ENCODE measurements at places on chromosomes 5 and 9.

DNA sequence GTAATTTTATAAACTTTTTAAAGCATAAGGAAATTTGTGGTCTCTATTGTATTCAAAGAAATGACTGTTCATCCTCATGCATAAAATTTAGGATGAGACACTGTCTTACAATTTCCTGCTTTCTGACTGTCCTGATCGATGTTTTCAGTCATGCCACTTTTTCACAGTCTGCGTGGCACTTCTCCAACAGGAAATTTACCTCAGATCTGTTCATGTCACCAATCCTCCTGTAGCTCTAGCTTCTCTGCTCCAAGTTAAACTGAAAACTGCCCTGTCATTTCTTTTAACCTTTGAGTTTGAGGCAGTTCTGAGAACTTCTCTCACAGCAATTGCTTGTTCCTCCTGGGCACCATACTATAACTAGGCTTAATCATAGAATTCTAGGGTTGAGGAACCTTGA, 455.1 kb downstream of the EFNA5 start:
- no peak for DNase-seq

DNA sequence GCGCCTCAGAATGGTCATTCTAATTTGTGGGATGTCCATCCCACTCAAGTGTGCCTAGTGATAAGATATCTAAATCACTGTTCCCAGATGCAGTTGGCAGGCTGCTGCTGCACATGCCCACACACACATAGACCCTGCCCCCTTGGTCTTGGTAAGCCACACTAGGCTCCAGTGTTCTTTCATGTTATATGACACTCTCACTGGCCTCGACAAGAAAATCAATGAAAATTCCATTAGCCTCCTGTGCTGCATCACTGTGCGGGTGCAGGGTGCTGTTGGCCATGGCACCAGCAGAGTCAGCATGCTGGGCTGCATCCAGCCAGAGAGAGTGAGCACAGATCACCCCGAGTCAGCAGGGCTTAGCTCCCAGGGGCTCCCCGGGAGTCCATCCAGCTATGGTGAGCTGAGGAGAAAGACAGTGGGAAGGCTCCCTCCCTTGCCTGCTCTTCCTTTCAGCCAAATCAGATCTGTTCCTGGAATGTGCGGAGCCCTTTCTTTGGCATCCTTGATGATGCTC, 59.9 kb downstream of the ABLIM3 start:
- DNase-seq: no peak

DNA sequence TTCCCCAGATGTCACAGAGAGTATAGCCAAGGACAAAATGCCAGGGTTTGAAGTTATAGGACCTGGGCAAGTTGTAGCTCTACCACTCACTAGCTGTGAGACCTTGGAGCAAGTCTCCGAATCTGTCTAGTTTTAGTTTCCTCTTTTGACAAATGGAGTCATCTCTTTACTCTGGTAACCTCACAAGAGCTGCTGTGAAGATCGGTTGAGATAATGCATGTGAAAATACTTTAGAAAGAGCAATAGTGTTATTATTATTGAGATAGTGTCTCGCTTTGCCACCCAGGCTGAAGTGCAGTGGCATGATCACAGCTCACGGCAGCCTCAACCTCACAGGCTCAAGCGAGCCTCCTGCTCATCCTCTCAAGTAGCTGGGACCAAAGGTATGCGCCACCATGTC, 117.9 kb upstream of the NR5A1 start:
- no peak for DNase-seq

GRCh38 chr5:150780816-150781221, 2.3 kb downstream of the SMIM3 start:
- DNase-seq: no peak

- no peak for DNase-seq
Measured at GRCh38 chr5:80917631-80918030, 42.5 kb upstream of the RASGRF2 start.

- no peak for DNase-seq
Measured at GRCh38 chr5:58188262-58188651, 271.6 kb downstream of the PLK2 start.

DNA sequence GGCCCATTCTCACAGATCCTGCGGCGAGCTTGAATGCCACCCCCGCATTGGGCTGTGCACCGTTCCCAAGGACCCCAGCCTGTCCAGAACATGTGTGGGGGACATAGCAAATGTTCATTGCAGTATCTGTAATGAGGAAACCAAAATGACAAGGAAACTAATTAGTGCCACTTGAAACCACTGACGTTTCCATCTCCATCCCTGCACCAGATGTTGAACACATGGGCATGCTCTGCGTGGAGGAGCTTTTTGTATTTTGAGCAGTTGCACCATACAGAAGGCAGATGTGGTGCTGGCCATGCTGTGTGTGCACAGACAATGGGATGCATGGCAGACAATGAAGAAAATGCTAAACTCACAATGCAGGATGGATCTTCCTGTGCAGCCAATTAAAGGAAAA, 437.7 kb downstream of the SEMA5A start:
- no peak for DNase-seq

GRCh38 chr5:98504505-98504904, 269.0 kb upstream of the RGMB start:
- DNase-seq: no peak

- DNase-seq: no peak
Measured at GRCh38 chr5:80713631-80714030, 58.8 kb upstream of the DHFR start.

DNA sequence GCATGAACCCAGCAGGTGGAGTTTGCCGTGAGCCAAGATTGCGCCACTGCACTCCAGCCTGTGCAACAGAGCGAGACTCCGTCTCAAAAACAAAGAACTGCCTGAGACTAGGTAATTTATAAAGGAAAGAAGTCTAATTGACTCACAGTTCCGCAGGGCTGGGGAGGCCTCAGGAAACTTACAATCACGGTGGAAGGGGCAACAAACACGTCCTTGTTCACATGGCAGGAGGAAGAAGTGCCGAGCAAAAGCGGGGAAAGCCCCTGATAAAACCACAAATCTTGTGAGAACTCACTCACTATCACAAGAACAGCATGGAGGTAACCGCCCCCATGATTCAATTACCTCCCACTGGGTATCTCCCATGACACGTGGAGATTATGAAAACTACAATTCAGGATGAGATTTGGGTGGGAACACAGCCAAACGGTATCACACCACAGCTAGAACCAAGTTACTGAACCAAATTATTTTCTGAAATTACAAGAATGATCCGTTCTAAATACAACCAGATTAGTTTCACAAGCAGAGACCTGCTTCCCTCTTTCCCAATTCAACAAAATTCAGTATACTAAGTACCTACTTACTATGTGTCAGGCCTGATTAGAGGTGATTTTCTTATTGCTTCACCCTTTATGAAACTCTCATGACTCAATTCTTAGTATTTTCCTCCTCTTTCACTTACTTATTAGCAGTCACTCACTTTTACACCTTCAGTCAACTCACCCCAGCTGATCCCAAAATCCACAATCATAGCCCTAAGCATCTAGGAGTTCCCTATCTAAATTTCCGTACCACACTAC, 8.4 kb downstream of the UBTD2 start:
- DNase-seq: no peak

- no peak for DNase-seq
Measured at GRCh38 chr5:172303572-172304335, 20.2 kb upstream of the UBTD2 start.

GRCh38 chr5:16561660-16562059, 55.1 kb downstream of the RETREG1 start:
- DNase-seq: no peak

- no peak for DNase-seq
Measured at GRCh38 chr9:23232831-23233230, 593.2 kb downstream of the ELAVL2 start.

DNA sequence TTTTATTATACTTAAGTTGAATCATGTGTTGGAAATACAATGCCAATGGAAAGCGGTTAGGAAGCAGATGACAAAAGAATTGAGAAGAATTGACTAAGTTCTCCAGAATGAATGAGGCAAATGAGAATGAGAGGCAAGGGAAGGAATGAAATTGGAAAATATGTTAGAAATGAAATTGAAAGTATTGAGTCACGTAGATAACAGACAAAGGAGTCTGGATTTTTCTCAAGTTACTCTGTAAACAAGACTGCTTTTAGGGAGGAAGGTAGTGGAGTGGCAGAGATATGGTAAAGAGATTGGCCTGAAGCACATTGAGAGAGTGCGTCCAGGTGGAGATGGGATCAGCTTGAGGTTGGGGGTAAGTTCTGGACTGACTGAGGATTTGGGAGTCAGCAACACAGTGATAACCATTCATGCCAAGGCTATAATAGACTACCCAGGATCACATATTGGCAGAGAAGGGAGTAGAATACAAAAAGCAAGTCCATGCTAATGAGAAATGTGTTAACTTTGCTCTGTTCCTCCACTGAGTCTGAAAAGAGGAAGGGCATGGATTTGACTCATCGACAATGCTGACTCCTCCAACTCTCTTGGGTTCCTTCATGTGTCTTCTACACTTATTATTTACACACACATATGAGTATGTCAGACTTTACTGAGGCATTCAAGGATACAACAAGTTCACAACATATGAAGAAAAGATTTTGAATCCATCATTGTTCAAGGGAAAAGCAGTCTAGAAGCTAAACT, 814.2 kb upstream of the ZNF608 start:
- DNase-seq: no peak

GRCh38 chr9:129495620-129496472, 125.1 kb downstream of the C9orf50 start:
- DNase-seq: no peak

DNA sequence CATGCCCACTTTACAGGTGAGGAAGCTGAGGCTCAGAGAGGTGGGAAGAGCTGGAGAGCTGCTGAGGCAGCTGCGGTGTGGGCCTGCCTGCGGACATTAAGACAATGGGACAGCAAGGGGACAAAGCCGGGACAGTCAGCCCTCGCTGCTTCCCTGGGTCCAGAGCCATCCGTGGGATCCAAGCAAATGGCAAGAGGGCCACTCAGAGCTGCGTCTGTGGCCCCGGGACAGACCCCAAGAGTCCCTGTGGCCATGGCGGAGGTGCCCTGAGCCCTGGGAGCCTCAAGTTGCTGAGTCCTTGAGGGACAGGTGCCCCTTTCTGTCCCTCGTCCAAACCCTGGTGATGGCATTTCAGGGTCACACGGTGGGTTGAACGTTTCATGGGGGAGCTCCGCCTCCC, 191.9 kb downstream of the OLFM1 start:
- DNase-seq: no peak

- DNase-seq: no peak
Measured at GRCh38 chr5:8907168-8907868, 638.6 kb downstream of the SEMA5A start.

DNA sequence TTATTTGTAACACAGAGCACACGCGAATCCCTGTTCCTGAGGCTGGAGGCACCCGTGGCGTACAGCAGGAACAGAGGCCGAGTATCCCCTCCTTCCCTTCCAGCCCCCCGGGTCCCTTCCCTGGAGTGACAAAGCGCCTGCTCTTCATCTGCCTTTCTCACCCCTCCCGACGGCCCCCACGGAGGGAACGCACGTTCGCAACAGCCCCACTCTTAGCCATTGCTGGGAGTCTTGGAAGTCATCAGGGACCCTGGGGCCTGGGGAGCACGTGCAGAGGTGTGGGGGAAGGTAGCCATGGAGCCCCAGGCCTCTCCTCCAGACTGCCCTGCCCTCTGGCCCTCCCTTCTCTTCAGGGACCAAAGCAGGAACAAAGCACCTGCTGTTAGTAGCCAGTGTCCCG, 2.5 kb downstream of the AGPAT2 start:
- DNase-seq: no peak

DNA sequence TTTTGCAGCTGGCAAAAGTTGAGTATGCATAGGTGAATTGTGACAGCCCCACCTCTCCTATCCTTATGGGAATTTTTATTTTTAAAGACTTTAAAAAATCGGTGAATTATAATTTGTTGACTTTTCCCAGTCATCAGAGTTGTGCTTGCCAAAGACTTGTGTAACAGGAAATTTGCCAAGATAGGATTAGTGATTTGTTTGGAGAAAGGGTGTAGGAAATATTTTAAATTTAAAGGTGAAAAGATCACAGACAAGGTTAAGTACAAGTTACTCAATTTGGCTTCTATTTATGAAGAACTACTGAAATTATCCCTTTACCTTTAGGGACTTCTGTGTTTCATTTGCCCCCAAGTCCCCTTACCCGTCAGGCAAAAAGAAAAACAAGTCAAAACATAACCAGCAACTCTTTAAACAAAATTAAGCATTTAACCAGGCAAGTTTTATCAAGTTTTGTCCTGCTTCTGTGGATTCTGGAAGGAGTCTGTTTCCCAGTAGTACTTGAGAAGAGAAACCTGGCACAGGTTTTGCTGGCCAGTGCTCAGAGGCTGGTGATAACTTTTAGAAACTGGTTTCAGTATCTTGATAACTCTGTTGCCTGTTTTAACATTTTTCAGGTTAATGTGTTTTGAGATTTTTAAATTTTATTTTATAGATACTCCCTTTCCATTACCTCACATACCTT, 285.4 kb downstream of the MAST4 start:
- no peak for DNase-seq

DNA sequence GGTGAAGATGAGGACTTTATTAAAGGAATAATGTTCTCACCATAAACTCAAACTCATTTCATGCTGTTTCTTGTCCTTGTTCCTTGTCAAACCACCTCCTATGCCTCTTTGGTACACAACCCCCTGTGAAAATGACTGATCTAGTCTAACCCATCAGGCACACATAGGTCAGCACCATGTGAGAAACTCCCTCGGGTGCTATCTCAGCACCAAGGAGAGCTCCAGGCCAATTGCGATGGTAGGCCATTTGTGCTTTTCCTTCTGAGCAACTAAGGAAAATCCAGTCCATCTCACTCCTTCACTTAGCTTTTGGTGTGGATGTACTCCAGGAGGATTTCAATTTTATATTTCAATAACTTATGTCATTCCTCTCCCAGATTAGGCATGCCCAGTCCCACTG, 199.8 kb downstream of the ZNF608 start:
- DNase-seq: no peak

GRCh38 chr5:17315710-17316221, 98.3 kb downstream of the BASP1 start:
- no peak for DNase-seq

- DNase-seq: no peak
Measured at GRCh38 chr9:133147412-133148198, 16.1 kb downstream of the GBGT1 start.

DNA sequence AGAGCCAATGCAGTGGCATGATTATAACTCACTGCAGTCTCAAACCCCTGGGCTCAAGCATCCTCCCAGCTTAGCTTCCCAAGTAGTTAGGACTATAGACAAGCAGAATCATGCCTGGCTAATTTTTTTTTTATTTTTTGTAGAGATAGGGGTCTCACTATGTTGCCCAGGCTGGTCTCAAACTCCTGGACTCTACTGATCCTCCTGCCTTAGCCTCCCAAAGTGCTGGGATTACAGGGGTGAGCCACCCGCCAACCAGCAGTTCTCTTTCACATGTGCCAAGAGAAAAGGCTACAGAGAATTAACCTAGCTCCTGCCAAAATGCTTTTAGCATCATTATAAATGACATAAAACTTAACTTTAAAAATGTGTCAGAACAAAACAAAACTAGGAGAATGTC, 8.1 kb downstream of the AK3 start:
- DNase-seq: no peak

Data from SK-N-MC (cell line).